ENCODE measurements at places on chromosomes 6 and 20.

DNA sequence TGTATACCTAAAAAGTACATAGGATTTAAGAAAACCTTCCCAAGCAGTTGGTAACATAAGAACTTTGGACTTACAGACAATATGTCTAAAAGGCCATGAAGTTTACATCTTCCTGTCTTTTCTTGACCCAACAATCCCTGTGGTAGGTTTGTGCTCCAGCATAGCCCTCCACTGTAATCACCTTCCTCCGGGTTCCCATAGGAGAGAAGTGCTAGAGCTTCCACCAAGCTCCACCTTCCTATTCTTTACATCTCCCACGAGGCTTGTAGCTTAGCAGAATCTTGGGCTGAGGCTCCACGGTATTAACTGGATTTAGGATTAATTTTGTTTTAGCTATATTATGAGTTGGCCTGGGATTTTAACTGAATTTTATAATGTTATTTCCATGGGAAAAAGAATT, 23.3 kb downstream of the ADGRG6 start:
- DNase-seq, result no peak

GRCh38 chr20:31818376-31818908, 714 bp upstream of the MYLK2 start:
- no peak for DNase-seq

DNA sequence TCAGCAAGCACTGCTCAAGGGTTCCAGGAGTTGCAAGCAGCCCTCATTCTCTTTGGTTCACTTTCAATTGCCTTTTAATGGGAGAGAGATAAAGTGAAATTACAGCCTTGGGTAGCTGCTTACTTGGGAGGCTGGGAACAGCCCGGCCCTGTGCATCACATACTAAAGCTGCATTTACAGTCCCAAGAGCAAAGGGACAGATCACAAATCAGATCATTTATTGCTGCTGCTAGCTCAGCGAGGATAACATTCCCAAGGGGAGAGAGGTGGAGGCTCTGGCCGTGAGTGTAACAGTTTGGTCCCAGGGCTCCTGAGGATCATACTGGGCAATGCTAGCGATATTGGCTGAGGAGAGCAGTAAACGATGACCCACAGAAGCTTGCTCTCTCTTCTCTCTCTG, 133.1 kb downstream of the CDH26 start:
- DNase-seq, result no peak

DNA sequence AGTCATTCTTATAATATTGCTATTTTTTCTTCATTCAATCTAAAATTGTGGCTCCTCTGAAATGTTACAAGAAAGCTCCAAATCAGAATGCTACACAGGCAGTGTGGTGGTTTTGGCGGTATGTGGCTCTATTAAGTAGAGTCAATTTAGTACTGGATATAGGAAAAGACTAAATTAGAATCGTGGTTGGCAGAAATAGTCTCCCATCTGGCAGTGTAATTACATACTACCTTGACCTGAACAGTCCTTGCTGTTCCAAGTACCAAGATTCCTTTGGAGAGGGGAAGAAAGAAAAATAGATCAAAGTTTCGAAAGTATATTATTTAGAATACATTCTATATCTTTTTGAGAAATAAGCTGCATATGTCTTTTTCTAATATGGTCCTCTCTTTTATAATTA, 78.2 kb downstream of the C6orf118 start:
- no peak for DNase-seq

DNA sequence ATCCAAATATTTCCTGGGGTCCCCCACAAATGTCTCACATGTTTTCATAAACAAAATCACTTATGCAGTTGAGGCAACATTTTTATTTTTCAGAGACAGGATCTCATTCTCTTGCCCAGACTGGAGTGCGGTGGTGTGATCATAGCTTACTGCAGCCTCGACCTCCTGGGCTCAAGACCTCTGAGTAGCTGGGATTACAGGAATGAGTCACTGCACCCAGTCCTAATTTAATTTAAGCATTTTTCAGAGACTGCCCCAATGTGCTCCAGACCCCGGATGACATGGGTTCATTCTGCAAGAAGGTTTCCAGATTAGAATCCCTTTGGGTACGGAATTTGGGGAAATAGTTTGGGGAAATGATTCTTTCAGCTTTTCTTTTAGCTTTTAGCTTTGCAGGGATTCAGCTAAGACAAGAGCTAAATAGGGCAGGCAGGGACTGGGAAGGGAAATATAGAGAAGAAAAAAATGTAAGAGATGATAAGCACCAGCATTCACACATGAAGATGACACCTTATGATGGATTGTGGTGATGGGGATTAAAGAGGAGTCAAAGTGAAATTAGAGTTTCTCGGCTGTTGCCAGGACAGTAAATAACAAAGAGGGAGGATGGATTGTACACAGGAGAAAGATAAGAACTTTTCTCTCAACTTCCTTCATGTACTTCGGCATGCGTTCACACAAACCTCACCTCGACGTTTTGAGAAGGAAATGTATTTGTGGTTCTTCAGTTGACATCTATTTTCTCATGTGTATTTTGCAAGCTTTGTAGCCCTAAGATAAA, 169.4 kb upstream of the TAB2 start:
- no peak for DNase-seq

- no peak for DNase-seq
Observed at GRCh38 chr6:157961832-157962575, 19.7 kb upstream of the SYNJ2 start.

DNA sequence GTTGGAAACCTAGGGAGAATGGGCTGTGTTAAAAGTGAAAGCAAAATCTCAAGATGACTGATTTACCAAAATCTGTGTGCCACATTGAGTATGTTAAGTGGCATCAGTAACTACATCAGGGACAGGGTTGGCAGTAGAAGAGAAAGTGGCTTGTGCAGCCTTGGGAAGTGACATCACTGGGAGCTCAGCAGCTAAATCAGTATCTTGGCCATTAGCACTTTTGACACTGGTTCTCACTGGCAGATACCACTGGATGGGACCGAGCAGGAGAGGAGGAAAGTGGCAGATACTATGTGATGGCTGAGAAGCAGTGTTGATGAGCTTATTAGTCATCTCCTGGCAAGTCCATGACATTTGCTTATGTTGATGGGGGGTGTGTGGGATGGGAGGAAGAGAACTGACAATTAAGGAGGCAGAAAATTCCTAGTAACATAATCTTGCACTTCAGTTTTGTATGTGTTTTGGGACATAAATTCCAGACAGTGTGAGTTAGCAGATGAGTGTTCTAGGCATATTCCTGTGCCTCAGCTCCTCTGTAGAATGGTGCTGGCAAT, 322.2 kb downstream of the SOX4 start:
- no peak for DNase-seq
